ENCODE measurements at places on chromosomes 6 and 20. TPM values are rescaled to one million over a fixed set of nuclear protein-coding genes. Genes with fewer than 3 reads are reported as not detected.
A peak's percentile ranks its signal among the peaks of the same experiment; 100 is the strongest.

DNA sequence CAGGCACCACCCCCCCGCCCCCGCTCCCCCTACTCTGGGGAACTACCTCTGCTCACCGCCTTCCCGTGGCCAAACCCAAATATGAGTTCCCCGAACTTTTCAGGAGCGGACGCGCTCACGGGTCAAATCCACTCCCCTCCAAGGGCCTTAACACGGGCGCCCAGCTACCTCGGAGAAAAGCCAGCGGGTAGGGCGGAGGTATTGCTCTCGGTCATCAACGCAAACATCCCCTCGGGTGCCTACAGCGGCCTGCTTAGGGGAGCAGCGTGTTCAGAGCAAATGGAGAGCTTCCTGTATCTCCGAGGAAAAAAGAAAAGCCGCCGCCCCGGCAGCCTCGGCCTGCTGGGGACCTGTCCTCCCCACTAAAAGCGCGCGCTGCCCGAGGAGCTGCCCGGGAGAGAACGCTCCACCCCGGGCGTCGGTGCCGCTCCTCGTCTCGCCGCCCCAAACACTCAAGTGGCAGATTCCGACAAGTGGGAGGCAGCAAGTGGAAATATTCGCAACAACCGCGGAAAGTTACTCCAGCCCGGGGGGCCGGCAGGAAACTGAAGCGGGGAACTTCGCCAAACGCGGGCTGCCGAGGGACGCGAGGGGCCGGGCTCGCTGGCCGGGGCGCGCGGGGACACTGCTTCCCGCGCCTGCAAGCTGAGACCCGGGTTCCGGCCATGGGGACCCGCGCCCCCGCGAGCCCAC, 699 bp downstream of the PTPRT start:
- DNase-seq, result peak; percentile 51

Gene DLK2
- 0.47 TPM for total RNA-seq

- no peak for DNase-seq
Measured at GRCh38 chr6:22102671-22103070, 194.2 kb downstream of the PRL start.

DNA sequence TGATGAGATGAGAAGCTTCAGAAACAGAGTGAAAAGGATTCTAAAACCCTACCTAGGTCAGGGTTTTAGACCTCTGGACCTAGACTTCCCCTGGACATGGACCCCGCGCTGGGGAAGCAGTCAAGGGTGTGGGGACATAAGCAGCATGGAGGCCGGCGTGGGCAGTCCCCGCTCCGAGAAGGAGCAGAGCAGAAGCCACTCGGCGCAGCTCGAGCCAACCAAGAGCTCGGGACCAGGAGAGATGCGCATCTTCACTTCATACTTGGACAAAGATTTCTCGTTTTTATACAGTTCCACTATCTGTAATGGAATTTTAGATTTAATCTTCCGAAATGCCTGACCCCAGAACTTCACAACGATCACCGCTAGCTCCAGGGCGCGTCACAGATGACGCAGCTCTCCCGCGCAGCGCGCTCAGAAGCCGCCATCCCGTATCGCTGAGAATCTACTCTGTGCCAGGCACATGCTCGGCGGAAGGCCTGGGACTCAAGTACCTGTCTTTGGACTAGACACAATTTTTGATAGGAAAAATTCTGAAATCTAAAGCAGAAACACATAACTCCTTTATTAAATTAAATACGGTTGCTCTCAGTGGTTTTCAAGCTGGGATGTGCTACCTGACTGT, 60.3 kb downstream of the WDR27 start:
- peak; percentile 35 for DNase-seq

GRCh38 chr20:64077094-64077493, 2.2 kb downstream of the RGS19 start:
- DNase-seq, result peak; percentile 78

Gene IL17A
- total RNA-seq, result not detected

DNA sequence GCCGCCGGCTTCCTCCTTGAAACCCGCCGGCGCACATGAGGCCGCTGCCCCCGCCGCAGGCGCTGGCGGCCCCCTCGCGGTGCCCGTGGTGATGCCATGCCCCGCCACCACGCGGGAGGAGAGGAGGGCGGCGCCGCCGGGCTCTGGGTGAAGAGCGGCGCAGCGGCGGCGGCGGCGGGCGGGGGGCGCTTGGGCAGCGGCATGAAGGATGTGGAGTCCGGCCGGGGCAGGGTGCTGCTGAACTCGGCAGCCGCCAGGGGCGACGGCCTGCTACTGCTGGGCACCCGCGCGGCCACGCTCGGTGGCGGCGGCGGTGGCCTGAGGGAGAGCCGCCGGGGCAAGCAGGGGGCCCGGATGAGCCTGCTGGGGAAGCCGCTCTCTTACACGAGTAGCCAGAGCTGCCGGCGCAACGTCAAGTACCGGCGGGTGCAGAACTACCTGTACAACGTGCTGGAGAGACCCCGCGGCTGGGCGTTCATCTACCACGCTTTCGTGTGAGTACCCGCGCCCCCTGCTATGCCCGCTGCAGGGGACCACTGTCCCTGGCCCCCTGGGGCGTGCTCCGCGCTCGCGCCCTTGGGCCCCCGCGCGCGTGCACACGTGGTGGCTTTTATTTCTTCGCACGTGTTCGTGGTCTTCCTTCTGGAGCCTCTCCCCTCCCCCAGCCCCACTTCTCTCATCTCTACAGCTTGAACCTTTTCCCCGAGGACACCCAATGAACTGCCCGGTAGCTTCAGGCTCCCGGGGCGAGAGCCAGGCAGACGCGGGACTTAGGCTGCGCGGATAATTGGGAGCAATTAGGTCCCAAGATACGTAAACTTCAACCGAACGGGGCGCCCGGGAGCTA, 453 bp downstream of the KCNQ5 start:
- DNase-seq, result peak; percentile 67

Gene GPR6
- total RNA-seq, result not detected

Gene DEFB116
- total RNA-seq, result not detected

DNA sequence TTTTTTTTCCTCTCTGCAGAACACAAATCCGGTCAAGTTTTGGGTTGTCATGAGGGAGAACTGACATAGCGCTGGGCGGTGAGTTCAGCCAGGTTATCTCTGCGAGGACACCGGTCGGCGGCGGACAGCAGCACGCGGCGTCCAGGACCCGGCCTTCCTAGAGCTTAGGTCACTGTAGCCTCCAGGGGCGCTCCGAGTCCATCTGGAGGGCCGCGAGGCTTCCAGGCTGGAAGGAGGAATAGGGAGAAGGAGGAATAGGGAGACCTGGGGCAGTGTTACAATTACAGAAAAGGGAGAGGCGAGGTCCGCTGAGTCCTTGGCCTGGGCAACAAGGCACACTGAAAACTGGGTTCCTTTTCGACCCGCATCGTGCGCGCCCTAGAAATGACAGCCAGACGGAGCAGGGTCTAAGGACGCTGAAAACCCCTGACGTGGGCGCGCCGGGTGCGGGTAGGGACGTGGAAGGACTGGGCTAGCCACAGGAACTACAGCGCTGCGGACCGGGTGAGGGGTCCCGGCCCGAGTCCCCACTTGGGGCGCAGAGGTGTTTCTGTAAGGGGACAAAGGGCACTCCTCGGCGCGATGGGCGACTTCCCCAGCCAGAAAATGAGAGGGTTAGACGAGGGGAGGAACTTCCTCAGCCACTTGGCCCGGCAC, 536 bp upstream of the FNDC1 start:
- DNase-seq, result peak; percentile 80

DNA sequence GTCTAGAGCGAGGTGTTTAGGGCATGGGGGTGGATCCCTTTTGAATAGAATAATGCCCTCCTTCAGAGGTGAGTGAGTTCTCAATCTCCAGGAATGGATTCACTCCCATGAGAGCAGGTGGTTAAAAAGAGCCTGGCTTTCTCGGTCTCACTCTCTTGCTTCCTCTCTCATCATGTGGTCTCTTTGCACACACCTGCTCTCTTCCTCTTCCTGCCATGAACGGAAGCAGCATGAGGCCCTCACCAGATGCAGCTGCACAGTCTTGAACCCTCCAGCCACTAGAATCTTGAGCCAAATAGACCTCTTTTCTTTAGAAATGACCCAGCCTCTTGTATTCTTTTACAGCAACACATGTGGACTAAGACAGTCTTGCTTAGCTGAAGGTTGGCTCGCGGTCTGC, 119.3 kb downstream of the BMP7 start:
- DNase-seq, result no peak

- no peak for DNase-seq
Measured at GRCh38 chr6:157965387-157965786, 16.3 kb upstream of the SYNJ2 start.

GRCh38 chr20:8808202-8808535, 260.7 kb upstream of the PLCB4 start:
- peak; percentile 16 for DNase-seq

DNA sequence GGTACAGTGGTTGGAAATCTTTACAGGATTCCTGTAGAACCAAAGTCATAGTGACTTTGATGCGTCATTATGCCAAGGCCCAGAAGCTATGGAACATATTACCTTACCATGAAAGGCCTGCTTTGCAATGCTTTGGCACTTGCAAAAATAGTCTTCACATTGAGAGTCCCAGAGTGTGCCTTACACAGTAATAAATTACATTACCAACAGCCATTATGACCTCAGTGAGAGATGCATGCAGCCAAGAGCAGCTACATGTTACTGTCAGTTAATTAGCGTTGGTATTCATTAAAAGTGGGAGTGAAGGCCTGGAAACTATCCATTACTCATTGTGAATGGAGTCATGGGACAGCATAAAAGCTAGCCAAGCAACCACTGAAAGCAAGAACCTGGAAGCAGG, 39.2 kb upstream of the HDDC2 start:
- no peak for DNase-seq

- no peak for DNase-seq
Measured at GRCh38 chr20:51108638-51109363, 85.9 kb upstream of the KCNG1 start.

Gene PLA2G7
- 0.59 TPM for total RNA-seq

DNA sequence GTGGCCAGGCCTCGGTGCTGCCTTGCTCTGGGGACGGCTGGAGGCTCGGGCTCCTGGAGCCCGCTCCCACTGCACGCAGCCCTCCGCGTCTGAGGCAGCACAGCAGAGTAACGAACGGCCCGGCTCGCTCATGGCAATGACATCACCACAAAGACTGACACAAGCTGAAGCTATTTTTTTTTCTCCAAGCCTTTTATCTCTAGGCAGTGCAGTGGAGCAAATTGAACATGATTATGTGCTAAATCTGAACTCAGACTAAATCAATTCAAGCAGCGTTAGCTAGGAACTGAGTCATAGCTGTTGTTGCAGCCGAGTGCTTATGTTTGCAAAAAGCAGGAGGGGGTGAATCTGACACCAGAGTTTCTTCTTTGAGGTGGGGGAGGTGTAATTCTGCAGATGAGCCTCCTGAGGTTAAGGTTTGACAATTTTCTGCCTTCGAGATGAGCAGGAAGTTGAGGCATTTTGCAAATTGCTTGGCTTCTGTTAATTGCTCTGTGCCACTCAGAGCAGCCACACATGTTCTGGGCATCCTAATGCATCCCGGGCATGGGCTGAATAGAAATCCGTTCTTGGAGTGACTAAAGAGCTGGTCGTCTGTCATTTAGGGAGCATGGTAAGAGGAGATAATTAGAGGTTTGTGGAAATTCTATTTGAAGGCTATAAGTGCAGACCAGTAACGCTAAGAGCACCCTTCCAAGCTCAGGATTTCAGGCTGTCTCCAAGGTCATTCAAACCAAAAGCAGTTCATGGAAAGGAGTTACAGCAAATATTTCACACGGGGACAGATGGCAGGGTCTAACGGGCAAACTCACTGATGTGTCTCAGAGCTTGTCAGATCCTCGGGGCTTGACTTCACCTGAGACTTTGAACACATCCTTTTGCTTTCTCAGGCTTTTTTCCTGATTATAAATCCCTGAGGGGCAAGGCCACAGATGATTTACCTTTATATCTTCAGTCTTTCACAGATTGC, 155.1 kb upstream of the ENPP5 start:
- DNase-seq, result peak; percentile 28

- no peak for DNase-seq
Measured at GRCh38 chr6:157893238-157893637, 70.2 kb downstream of the SNX9 start.

DNA sequence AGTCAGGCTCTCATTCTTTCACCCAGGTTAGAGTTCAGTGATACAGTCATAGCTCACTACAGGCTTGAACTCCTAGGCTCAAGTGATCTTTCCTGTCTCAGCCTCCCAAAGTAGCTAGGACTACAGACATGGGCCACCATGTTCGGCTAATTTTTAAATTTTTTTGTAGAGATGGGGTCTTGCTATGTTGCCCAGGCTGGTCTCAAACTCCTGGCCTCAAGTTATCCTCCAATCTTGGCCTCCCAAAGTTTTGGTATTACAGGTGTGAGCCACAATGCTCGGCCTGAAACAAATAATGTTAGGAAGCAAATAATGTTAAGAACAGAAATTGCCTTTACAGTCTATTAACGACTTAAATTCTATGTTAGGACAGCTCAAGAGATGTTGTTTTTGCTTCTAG, 1.8 kb upstream of the UBR2 start:
- no peak for DNase-seq

- no peak for DNase-seq
Measured at GRCh38 chr20:6660441-6660840, 107.0 kb upstream of the BMP2 start.

DNA sequence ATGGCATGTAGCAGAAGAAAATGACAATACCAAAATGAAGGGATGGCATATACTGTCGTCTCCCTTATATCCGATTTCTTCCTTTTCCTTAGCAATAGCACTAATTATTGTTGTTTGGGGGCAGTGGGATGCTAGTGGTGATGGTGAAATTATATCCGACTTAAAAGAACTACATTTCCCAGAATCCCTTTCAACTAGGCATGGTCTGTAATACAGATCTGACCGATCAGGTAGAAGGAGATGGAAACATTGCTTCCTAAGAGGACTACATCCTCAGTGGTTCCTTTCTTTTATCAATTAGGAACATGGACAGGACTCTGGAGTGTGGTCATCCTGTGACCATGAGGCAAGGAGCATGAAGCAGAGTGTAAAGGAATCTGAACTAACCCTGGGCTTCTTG, 532.6 kb downstream of the CBLN4 start:
- no peak for DNase-seq

GRCh38 chr6:110488606-110489190, 12.3 kb upstream of the SLC22A16 start:
- no peak for DNase-seq

Gene NUP43
- total RNA-seq, result 24.9 TPM

DNA sequence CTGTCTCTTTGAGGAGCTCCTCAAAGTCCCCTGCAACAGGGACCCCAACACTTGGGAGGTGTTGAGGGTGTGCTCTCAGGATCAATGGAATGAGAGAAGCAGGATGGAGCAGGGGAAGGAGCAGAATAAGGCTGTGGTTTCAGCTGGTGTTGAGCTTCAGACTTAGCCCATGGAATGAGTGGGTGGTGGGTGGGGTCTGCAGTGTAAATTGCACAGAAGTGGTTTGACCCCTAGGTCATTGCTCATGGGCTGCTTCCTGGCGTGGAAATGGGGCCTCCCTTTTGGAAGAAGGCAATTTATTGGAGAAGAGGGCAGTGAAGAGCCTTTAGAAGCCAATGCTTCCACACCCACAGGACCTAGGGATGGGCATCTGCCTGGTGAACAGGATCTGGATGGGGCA, 37.0 kb upstream of the KCNG1 start:
- no peak for DNase-seq

Gene ENPP4
- 22.5 TPM for total RNA-seq

DNA sequence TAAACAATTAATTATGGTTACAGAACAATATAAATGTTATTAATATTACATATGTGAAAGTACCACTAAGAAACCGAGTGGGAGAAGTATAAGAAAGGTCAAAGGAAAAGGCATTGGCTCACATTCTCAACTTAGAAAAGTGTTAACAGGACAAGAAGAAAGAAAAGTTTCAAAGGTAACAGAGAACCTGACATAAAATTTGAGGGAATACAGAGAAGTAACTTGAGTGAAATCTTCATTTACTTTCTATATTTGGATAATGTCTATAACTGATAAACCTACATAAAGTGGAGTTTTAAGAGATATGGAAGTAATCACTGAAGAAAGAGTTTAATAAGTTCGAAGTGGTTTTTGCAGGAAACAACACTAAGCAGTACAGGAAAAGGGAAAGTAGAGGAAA, 30.1 kb downstream of the REPS1 start:
- DNase-seq, result no peak
